GDM1 (cell line): ENCODE measurements at places on chromosomes 1 and 21.

DNA sequence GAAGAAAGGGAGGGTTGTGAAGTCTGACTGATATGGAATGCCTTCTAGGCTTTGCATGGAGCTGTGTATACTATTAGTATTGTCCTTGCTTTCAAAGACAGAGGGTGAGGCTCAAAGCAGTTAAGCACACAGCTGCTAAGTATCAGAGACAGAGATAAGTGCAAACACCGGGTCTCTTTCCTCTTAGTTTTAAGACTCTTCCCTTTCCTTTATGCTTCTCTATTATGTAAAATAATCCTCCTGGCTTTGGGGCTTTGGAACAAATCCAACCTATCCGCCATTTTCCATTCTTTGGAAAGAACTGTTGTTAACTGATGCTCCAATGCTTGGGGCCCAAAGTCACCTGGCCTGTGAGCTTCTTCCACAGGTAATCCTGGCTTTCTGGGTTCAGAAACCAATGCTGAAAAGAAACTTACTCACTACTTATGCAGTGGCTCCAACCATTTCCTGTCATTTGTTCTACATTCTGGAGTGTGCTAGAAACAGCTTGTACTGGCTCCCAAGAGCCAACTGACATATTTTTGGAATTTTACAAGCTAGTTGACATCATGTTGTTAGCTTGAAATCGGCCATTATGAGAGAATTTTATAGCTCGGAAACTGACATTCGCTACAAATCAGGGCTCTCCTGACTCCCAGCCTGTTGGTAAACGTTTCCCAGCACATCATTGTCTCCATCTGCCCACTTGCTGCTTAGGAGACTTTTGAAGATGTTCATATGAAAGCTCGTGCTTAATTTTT, 67.5 kb downstream of the DNTTIP2 start:
- no peak for DNase-seq

DNA sequence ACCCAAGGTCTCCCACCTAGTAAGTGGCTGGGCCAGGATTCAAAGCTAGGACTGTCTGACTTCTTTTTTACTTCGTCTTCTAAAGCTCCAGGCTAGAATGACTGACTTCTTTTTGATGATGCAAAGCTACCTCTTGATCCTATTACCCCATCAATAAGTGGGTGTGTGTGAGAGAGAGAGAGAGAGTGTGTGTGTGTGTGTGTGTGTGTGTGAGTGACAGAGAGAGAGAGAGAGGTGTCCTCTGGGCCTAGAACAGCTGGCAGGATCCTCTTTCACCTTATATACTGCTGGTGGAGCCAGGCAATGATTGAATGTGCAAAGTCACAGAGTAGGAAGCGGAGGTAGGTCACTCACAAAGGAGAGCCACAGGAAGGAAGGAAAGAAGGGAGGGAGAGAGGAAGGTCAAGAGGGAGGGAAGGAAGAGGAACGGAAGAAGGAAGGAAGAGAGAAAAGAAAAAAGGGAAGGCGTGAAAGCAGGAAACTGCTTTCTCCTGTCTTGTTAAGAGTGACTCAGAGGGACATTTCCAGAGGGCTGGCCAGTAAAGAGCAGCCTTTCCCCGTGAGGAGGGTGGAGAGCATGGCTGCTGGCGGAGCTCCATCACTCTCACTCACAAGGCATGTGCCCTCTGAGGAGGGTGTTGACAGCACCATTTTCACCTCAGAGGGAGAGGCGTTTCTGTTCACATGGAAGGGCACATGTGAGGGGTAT, 68.9 kb downstream of the CDC7 start:
- DNase-seq: no peak

GRCh38 chr1:212614453-212615200, 6.1 kb downstream of the ATF3 start:
- no peak for DNase-seq

GRCh38 chr1:239315631-239316217, 70.6 kb upstream of the CHRM3 start:
- no peak for DNase-seq

DNA sequence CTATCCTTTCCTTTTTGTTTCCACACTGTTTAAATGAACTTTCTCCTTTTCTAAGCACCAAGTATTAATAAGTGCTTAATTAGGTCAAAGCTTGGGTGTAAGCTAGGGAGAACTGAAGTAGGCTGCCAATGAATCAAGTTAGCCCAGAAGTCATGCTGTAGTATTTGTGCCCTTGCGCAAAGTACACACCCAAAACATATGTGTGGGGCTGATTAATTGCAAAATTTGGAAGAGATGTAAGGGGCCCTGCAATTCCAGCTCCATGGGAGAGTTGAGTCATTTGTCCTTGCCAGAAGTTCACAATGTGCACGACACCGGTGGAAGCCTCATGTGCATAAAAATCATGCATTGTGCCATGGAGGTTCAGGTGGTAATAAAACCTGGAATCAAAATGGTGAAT, 18.6 kb upstream of the NTNG1 start:
- no peak for DNase-seq
